ENCODE measurements at places on chromosomes 1 and 21.

GRCh38 chr1:165738794-165739193 is 29.9 kb downstream of the TMCO1 start:
- no peak for DNase-seq

GRCh38 chr1:202316186-202316585 is 25.6 kb downstream of the UBE2T start:
- DNase-seq, result no peak

DNA sequence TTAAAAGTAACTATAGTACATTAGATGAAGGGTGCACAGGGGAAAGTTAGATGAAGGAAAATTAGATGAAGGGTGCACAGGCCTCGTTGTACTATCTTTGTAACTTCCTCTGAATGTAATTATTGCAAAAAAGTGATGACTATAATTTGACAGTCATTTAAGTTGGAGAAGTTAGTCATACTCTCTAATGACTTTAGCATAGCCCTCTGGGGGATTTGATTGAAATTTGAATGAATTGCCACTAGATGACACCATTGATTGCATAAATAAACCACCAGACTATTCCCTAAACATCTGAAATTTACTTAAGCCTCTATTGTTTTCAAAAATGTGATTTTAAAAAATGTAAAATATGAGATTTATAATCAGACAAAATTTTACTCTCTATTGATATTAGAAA is 102.6 kb downstream of the TPR start:
- no peak for DNase-seq

DNA sequence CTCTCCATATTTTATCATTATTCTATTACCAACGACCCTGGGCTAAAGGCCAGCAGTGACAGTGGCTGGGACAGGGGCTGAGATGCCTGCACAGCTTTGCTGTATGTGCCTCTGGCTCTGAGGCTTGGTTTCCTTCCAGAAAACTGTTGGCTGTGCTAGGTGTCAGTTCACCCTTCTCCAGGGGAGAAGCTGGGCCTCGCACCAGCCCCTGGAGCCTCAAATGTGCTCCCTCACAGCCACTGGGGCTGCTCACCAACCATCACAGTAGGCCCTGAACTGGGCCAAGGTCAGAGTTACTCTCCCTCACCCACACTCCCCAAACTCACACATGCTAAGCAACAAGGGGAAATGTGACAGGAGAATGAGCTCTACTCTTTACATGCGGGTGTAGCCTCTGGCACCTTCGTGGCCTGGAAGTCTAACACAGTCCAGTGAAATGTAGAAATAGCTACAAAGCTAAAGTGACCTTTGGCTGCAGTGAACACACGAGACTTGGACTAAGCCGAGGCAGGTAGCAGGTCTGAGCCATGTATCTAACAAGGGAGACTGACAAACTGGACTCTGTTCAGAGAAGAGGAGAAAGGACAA is 4.7 kb upstream of the CD160 start:
- DNase-seq, result no peak

DNA sequence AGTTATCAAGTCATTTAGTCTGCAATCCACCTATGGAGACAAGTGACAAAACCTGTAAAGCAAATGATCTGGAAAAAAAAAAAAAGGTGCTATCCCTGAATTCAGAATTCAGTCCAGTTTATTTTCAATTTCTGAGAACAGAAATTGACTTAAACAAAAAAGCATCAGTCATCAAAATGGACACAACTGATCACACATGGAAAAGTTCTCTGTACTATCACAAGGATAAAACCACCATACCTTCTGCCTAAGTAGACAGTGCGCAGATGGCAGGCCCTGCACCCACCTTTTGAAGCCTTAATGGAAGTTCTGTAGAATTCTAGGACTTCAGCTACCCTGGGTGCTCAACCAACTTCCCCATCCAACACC is 3.5 kb downstream of the PABPC4 start:
- DNase-seq, result no peak

GRCh38 chr1:21622466-21623315 is 46.5 kb downstream of the RAP1GAP start:
- DNase-seq, result no peak

- DNase-seq, result no peak
Measured at GRCh38 chr1:200528858-200529606, 91.5 kb downstream of the KIF14 start.

DNA sequence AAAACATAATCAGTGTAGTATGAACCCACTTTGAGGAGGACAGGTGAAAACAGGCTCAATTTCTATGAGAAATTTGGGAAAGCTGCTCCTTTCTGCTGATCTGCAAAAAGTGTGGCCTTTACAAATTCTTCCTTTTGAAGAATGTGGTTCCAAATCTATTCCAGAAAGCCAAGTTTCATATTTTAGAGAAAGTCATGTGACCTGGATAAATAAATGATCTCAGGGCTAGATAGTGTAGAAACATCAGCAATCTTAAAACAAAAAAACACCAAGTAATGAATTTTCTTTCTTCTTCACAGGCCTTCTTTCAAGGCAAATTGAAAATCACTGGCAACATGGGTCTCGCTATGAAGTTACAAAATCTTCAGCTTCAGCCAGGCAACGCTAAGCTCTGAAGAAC is 11.7 kb upstream of the PODN start:
- DNase-seq, result no peak

DNA sequence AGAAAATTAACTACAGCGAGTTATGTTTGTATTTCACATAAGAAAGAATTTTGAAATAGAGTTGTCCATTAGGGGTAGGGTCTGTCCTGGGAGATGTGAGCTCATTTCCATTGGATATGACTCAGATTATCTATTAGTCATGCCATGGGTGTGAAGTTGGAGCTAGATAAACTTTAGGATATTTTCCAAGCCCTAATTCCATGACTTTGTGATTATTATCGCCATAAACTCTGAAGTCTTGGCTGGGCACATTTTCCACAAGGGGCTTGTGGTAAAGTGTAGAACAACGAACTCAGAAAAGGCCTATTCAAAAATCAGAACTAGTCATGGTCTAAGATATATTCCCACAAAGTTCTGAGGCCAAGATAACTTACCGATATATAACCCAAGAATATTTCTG is 396.6 kb downstream of the DPYD start:
- no peak for DNase-seq

GRCh38 chr21:28226563-28226962 is 766.1 kb downstream of the LTN1 start:
- DNase-seq, result no peak

DNA sequence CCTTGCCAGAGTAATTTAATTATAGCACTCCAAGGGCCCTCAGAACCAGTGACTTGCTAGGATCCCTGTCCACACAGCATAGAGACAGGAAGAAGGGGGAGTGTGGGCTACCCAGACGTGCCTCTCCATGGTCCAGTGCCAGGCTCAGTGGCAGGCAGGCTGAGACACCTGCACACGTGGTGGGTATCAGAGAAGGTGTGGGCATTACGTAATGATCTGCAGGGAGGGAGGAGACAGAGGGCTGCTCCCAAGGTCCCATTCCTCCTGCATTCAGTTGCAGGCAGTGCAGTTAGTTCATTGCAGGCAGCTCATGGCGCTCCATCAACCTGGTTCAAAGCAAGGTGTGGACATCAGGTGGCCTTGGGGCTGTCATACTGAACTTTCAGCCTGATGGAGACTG is 49.9 kb downstream of the C8B start:
- peak; percentile 62 for DNase-seq

- no peak for DNase-seq
Measured at GRCh38 chr21:40858517-40858916, 11.6 kb upstream of the DSCAM start.

DNA sequence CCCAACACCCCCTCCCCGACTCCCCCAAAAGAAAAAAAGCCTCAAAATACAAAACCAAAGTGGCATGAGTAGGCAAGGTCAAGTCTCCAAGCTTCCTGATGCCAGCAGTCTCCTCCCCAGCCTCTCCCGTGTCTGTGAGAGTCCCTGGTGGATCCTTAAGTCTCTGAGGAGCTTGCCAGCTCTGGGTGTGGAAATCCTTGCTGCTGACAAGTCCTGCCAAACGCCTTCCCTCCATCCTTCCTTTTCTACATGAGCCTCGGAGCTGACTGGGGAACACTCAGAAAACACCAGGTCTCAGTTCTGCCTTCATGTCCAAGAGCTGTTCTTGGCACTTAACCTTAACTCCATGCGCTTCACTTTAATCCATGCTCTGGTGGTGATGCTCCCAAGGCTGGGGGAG is 3.7 kb upstream of the ETV3L start:
- DNase-seq, result no peak

DNA sequence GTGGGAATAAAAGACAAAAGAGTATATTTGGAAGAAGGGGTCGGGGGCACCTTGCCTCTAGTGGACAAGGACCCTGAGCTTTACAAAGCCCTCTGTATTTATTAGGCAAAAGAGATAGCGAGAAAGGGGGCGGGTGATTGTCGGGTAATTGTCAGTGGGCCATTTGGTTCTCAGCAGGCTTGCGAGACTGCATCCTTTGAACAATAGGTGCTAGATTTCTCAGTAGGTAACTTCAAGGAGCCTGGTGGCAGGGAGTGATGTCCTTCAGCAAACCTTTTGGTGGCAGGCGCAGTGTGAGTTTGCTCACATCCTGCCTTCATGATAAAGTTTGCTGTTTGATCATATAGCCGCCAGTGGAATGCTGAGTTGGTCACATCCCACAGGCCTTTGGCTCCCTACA is 71.4 kb downstream of the AXDND1 start:
- no peak for DNase-seq

Measured in NCI-H187 (cell line).